Activated T-helper 1 cell treated with Interleukin-2 at 50 U/mL for 16 hours (primary cell): ENCODE measurements at places on chromosomes 2 and 18.

- no peak for DNase-seq
Observed at GRCh38 chr2:145095641-145096435, 575.9 kb upstream of the ZEB2 start.

DNA sequence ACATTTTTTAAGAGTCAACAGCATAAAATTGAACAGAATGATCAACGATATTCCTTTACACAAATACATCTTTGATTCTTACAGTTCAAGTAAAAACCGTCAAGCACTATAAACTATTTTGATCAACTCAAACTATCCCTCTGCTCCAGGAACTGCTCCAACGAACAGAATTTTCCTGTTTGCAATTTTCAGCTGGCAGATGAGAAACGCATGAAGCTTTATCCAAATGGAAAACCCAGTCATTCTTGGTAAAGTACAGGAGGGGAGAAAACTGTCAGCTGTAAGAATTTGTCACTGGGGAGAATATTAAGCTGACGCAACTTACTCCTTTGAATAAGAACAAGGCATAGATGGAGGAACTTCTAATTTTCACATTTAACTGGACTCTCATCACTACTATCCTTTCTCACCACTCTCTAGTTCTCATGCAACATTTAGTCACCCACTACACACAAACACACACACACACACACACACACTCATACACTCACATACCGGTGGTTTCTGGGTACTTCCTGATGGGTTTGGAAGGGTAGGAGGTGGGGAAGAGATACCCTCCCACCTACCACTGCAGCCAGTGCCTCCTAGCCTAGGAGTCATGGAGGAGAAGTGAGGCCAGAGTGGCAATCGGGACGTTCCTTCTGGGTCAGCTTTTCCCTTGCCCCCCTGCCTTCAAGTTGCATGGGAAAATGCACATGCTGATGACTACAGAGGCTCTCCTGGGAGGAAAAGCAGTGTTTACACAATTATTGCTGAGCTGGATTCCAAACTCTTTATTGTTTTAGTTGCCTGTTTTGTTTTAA is 54.0 kb upstream of the SPATS2L start:
- DNase-seq, result no peak

GRCh38 chr2:222797261-222797660 is 63.6 kb upstream of the ACSL3 start:
- DNase-seq, result no peak

- no peak for DNase-seq
Observed at GRCh38 chr2:121492409-121492808, 38.3 kb upstream of the RNU4ATAC start.

GRCh38 chr18:24078391-24078790 is 60.5 kb upstream of the CABYR start:
- no peak for DNase-seq

GRCh38 chr2:74024216-74024615 is 39.5 kb downstream of the TET3 start:
- no peak for DNase-seq

- DNase-seq, result no peak
Observed at GRCh38 chr18:785242-785641, 26.8 kb downstream of the YES1 start.

DNA sequence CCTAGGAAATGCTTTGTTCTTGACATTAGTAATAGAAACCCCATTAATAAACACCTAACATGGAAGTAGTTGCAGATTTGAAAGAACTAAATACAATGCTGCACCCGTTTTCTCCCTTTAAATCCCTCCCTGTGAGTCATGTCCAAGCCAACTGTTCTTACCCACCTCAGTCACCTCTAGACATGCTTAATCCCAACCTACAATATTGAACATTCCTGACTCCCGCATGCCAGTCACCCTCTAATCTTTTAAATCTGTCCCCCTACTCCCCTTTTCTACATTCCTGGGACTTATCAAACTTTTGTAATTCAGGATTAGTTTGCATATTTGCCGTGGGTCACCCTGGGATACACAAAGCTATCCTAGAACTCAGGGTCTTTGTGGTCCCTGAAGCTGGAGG is 374.6 kb downstream of the IRS1 start:
- DNase-seq, result no peak
